ENCODE measurements at places on chromosomes 6 and 20. TPM values are rescaled to one million over a fixed set of nuclear protein-coding genes. Genes with fewer than 3 reads are reported as not detected.

The PRND gene
- not detected for total RNA-seq

The ENPP1 gene
- 26.8 TPM for total RNA-seq

The CASS4 gene
- 0.28 TPM for total RNA-seq

The DYNLT2 gene
- 0.58 TPM for total RNA-seq

The SAPCD1 gene
- total RNA-seq = 0.85 TPM

The ENPP4 gene
- total RNA-seq = 0.77 TPM
